ENCODE measurements at places on chromosomes 5 and 9.

DNA sequence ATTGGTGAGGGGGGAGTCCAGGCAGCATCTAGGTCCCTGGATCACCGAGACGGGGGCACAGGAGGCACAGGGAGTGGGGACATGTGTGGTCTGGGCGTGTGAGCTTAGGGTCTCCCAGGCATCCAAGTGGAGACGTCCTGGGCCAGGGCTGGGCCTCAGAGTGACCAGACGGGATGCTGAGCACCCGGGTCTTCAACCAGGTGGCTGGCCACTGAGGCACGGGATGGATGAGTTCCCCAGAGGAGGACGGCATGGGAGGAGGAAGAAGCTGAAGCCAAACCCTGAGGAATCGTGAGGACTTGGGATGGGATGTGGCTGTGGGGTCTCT, 88.0 kb downstream of the LMX1B start:
- H3K27ac ChIP-seq = no peak overlapping the region
- no peaks in the 10 kb centered on the region for H3K27me3 ChIP-seq
- H3K4me1 ChIP-seq = peaks cover 8% of the 10 kb centered on the region

DNA sequence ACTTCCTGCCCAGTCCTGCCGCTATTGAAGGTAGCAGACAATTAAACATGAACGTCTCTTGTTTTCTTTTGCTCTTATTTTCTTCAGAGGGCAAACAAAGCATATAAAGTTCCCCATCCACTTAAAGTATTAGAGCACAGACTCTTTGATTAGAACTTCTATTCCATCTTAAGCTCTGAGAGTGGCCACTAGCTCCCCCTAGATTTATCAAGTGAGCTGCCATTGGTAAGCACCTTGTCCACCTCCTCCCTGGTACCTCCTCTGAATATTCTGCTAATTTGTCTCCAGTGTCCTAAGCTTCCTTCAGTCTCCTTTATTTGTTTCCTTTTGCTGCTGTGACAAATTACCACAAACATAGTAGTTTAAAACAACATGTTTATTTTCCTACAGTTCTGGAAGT, 264.3 kb upstream of the KCNN2 start:
- H3K4me3 ChIP-seq = no peak overlapping the region
- no peaks in the 10 kb centered on the region for H3K36me3 ChIP-seq
- H3K27ac ChIP-seq = no peak overlapping the region
- H3K4me1 ChIP-seq = no peaks in the 10 kb centered on the region

- H3K36me3 ChIP-seq = no peaks in the 10 kb centered on the region
- no peaks in the 10 kb centered on the region for H3K27me3 ChIP-seq
- H3K4me1 ChIP-seq = no peaks in the 10 kb centered on the region
- no peak for DNase-seq
- no peak overlapping the region for H3K27ac ChIP-seq
Observed at GRCh38 chr9:127762111-127762676, 16.3 kb downstream of the SH2D3C start.

- peaks cover 9% of the 10 kb centered on the region for H3K4me1 ChIP-seq
- no peaks in the 10 kb centered on the region for H3K36me3 ChIP-seq
- no peaks in the 10 kb centered on the region for H3K27me3 ChIP-seq
- no peak for DNase-seq
- H3K27ac ChIP-seq = no peak overlapping the region
- H3K4me3 ChIP-seq = no peak overlapping the region
Observed at GRCh38 chr5:36655161-36655560, 48.8 kb downstream of the SLC1A3 start.

DNA sequence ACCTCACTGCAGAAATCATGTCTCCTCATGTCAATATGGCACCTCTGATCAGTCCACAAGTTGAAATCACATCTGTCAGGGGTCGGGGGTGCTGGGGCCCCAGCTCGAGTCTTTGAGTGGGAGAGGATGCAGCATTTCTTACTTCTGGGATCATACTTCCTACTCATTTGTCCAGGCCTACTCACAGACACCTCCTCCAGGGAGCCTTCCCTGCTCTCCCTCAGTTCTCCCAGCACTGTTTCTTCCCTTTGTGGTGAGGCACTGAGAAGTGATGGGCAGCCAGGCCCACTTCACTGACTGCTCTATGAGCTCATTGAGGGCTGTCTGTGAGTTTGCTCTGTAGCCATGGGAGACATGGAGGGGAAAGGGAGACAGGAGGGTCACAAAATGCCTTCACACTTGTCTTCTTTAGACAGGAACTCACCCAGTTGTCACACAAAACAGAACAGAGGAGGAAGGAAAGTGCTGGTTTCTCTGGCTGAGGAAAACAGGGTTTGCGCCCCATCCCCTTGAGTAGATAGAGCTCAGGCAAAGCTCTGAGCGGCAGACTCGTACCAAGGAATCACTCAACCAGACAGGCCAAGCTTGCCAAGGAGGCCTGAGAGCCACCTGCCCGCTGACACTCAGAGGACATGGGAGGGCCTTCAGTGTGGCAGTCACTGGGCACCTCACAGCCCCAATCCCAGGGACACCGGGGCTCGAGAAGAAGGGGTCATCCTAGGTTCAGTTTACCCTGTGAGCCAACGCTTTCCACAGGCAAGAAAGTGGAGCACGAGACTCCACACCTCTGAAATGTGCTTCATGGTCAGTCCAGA, 152.9 kb downstream of the GABBR2 start:
- H3K27ac ChIP-seq = no peak overlapping the region
- H3K4me1 ChIP-seq = peaks cover 7% of the 10 kb centered on the region
- no peaks in the 10 kb centered on the region for H3K36me3 ChIP-seq
- H3K27me3 ChIP-seq = no peaks in the 10 kb centered on the region
- H3K4me3 ChIP-seq = no peak overlapping the region

DNA sequence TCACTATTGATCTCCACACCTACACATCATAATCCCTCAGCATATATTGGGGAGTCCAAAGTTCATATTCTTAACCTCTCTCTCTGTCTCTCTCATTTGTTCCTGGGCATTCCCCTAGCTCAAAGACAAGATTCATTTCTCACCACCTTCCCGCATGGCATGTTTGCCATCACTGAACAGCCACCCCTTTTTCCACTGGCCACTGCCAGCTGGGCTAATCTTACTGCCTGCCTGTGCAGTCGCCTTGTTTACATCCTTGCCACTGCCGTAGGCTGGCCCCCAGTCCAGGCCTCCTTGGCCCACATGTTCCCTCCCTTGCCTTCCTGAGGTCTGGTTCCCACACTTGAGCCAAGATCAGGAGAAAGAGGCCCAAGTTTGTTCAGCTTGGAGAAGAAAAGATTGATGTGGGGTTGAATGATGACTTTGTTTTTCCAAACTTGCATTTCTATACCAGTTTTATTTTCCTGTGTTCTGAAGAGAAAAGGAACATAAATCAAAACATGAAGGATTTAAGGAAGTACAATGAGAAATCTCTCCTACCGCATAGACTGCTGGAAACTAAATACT, 80.2 kb downstream of the PLAC8L1 start:
- no peaks in the 10 kb centered on the region for H3K27me3 ChIP-seq
- H3K36me3 ChIP-seq = no peaks in the 10 kb centered on the region
- DNase-seq = peak; percentile 45
- no peak overlapping the region for H3K27ac ChIP-seq
